ENCODE measurements at places on chromosomes 4 and X.

DNA sequence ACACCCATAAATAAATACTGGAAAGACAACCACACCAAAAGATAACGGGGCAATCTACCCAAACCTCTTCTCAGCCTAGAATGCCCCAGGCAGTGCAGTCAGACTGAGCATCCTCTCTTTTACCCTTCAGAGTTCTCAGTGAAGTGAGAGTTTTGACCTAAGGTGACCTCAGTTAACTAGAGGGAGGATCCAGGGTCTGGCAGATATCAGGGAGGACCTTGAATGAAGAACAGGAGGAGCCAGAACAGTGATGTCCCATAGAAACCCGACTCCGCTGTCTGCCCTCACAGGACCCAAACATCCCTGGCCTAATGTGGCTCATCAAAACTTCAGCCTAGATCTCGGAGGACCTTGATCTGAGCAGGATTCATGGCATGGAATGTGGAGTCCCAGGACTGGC lies at the start of gene MAGEB3:
MAGEB3 (plus strand) TSS at position 263 of the 400 bp plus-strand sequence. CDS start 5,268 bp downstream, outside the sequence.
- no peak for DNase-seq

DNA sequence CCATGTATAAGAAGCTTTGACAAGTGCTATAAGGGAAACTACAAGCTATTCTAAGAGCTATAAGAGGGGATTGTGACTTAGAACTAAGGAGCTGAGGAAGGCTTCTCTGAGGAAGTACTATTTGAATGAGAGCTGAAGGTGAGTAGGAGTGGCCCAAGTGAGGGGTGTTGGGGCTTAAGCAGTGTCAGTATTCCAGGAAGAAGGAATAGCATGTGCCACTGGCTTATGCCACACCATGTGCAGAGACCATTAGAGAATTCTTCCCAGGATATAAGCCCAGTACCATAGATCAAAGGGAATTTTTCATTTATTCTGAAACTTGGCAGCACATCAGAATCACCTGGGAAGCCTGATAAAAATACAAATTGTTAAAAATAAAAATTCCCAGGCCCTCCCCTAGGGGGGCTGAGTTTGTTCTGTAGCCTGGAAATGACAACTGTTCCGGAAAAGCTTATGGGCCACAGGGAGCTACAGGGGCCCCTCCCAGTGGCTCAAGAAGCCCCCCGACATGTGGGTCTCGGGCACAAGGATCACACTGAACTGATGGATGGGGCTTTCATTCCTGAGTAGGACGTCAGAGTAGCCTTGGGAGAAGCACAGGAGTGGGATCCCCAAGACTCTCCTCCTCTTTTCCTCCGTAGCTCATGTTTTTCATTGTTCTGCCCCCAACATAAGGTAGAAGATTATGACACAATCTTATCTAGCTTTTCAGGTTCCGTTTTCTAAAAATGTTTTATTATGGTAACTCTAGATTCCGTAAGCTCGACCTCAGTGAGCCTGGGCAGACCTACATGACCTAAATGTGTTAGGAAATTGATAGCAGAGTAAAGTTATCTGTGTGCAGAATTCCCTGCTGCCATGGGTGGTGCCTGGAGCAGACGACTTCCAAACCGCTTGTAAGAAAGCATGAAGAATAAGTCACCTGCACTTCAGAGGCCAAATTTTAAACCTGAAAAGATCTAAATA lies 119.3 kb downstream of the AFF1 start:
- no peak for DNase-seq

DNA sequence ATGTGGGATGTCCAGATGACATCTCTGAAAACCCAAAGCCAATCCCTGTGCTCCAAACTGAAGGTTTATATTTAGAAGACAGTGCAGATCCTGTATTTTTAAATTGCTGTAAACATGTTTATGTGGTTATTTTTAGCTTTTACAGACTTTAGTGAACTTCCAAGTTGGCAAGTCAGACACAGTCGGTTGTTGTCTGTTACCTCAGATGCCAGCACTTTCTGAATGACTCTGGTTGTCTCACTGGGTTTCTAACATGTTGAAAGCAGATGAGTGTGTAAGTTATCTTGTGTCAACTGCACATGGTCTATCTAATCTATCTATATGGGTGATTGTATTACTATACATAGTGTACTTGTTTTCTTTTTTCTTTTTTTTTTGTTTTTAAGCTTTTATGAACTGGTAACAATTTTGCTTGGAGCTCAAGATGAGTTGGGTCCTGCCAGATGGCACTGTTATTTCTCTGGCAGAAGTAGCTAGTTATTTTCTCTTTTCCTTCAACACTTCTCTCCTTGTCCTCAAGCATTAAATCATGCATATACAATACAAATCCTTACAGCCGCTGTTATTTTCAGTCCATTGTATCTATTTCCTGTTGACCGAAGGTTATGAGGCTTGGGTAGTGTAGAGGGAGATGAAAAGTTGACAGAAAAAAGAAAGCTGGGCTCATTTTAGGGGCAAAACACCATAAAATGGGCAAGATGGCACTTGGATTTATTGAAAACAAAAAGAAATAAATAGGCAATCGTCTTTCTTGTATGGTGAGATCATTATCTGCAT lies 66.3 kb downstream of the GAB1 start:
- DNase-seq = no peak

DNA sequence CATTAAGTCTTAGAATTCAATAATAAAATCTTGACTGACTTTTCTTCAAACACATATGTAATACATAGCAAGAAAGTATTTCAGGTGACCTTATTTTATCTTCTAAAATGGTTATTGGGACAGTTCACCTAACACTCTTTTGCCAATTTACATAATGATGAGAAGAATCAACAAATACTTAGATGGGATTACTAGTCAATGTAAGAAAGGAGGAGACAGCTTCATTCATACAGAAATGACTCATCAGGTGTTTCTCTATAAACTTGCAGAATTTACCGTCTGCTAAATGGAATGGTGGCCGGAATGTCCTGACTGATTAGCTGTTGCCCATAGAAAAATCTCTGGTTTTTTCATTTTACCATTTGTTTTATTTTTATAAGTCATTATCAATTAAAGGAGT lies 115.0 kb upstream of the ETNPPL start:
- no peak for DNase-seq

DNA sequence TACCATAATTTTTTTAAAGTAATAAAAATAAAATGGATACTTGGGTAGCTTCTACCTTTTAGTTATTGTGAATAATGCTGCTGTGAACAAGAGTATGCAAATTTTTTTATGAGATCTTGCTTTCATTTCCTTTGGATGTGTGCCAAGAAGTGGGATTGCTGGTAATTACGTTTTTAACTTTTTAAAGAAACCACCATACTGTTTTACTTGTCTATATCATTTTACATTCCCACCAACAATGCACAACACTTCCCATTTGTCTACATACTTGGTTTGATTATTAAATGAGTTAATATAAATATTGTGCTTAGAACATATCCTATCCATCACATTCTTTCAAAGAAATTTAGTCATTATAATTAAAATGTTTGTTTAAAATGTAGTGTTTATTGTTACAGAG lies 3.9 kb upstream of the SULT1B1 start:
- DNase-seq = no peak

DNA sequence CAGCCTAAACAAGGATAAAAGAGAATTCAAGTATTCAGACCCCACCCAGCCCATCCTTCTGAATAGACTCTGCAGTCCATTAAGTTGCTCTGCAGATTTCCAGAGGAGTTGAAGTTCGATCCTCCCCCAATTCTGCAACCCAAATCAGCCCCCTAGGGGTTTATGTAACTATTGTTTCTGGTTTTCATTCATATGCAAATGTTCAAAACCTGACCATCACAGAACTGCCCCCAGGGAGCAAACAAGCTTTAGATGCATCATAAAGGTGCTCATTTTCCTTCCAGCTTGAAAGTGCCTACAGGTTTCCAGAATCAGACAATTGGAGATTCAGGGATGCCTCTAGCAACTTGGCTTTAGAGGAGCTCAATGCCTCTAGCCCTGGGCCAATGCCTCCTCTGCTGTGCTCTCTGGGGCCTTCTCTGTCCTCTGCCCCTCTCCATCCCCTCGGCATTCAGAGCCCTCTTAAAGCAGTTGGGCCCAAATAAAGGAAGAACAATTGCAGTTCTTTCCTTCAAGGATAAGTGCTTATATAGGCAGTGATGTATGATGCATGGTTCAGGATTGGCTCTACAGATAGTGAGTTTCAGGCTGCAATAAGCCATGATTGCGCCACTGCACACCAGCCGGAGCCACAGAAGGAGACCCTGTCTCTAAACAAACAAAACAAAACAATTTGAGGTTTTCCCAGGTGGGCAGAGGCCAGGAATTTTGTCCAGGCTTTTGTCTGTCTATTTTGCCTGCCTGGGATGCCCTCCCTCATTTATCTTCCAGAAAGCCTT lies 23.5 kb upstream of the SPINK2 start:
- DNase-seq = no peak

DNA sequence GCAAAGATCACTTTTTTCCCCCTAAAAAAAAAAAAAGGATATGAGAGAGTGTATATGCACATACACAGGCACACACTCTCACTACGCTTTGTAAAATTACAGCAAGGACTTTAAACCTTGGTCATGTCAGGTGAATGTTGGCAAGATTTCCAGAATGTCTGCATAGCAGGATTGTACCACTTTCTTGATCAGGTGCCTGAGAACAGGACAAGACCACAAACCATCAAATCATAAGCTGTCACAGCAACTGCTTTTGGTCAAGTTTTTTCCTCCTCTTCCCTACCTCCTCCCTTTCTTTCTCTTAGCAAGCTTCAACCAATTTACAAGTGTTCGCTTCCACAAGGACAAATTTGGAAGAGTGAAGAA lies 15.3 kb downstream of the PPARGC1A start:
- DNase-seq = no peak

- no peak for DNase-seq
These were observed 21.4 kb downstream of the ZCCHC13 start for GRCh38 chrX:74325130-74326059.

DNA sequence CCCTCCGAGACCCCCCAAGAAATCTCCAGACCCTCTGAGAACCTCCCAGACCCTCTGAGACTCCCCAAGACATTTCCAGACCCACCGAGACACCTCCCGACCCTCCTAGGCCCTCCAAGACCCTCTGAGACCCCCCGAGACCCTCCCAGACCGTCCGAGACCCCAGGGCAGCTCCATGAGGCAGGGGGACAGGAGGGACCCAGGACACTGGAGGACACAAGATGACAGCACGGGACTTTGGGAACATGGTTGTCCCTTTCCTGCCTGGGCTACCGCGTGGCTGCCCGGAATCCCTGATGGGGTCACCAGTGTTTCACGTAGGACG lies 10.3 kb downstream of the CTBP1 start:
- DNase-seq = no peak

- DNase-seq = no peak
These were observed 111.3 kb downstream of the CEP135 start for GRCh38 chr4:56060036-56060435.

GRCh38 chr4:25089051-25089763 lies 58.5 kb upstream of the LGI2 start:
- no peak for DNase-seq

DNA sequence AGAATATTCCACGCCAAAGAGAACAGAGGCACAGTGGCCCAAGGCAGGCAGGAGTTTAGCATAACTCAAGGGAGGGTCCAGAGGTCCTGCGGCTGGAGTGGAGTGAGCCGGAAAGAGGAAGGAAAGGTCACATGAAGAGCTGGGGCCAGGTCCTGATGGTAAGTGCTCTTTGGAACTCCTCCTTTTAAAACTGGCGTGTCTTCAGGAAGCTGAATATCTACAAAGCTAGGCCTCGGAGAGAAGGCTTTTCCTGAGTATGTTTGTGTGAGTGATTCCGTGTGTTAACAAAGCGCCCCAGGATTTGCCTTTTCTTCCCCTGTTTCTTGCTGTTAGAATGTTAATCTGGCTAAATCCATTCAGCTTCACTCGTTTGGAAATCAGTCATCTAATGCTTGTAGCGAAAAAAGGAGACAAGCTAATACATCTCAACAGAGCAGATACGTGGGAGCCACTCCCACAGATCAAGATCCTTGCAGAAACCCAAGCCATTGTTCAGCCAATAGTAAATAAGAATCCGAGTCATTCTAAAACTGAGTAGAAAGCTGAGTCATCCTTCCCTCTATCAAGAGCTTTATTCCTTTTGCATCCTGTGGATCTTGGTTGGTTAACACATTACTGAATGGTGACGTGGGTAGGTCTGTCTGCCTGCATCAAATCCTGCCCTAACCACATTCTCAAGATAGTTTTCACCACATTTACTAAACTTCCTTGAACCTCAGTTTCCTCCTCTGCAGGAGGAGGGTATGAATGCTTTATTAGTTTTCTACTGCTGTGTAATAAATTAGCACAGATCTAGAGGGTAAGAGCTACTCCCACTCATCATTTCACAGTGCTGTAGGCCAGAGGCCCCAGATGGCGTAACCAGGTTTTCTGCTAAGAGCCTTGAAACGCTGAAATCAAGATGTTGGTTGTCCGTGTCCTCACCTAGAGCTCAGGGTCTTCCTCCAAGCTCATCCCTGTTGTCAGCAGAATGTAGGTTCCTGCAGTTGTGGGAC lies 43.2 kb upstream of the RBM47 start:
- DNase-seq = peak; percentile 99

DNA sequence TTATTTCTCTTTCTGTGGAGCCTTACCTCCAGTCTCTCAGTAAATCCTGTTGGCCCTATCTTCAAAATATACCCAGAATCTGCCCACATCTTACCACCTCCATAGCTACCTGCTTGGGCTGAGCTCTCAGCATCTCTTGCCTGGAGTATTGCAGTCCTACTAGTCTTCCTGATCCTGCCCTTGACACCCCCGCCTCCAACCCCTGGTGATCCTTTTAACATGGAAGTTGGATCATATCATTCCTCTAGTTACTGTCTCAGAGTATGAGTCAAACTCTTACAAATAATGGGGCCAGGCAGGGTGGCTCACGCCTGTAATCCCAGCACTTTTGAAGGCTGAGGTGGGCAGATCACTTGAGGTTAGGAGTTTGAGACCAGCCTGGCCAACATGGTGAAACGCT lies 43.1 kb upstream of the SETD7 start:
- DNase-seq = no peak

DNA sequence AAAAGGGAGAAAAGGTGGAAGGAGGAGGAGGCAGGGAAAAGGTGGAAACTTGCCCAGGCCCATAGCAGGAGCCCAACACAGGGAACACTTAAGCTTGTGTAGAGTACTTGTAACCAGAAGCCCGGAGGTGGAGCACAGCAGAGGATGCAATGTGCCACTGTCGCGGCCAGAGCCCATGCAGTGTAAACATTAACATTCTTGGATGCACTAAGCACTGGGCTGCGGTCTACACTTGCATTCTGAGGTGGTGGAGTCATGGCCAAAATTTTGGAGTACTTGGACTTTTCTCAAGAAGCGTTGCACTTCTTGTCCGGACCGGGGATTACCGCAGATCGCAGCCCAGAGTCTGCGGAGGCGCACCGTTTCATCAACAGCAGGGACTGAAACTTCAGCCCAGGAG lies 4.5 kb upstream of the RHOXF1 start:
- DNase-seq = peak; percentile 0
